Fibroblast of skin of back (primary cell): ENCODE measurements at places on chromosomes 5 and 9.

GRCh38 chr5:5421149-5421960, 1.1 kb upstream of the ICE1 start:
- DNase-seq, result no peak

DNA sequence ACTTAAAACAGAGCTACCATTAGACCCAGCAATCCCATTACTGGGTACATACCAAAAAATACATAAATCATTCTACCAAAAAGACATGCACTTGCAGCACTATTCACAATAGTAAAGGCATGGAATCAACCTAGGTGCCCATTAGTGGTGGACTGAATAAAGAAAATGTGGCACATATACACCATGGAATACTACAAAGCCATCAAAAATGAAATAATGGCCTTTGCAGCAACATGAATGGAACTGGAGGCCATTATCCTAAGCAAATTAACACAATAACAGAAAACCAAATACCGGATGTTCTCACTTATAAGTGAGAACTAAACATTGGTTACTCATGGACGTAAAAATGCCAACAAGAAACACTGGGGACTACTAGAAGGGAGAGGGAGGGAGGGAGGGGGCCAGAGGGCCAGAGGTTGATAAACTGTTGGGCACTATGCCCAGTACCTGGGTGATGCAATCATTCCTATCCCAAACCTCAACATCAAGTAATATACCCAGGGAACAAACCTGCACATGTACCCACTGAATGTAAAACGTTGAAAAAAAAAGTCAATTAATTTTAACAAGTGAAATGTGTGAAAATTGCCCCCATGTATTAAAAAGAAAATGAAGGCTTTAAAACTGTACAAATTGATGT, 24.5 kb upstream of the GPR150 start:
- no peak for DNase-seq

DNA sequence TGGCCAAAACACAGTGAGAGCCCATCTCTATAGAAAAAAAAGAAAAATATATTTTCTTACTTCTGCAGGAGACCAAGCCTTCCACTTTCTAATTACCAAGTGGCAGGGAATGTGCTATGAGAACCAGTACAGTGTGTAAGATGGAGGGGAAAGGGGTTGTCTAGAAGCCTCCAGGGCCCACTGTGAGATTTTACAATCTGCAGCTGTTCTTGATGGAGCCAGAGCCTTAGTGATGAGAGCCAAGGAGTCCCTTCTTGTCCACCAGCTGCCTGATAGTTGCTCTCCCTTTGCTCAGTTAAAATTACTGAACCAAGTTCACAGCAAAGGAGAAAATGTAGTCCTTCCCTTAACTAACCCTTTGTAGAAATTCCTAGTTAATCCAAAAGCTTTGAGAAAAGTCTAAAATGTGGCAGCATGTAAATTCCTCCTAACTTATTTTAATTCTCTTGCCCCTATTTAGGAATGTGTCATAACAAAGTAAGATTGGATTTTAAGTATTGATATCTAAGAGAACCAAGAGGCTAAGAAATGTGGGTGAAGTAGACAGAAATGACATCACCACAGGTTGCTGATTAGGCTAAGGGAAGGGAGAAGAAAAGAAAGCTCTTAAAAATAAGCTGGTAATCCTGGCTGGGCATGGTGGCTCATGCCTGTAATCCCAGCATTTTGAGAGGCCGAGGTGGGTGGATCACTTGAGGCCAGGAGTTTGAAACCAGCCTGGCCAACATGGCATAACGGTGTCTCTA, 19.3 kb downstream of the SRP19 start:
- no peak for DNase-seq

- peak; percentile 100 for DNase-seq
Measured at GRCh38 chr9:16030528-16031185, 477.8 kb downstream of the CCDC171 start.

- DNase-seq, result no peak
Measured at GRCh38 chr5:5278815-5279381, 138.8 kb downstream of the ADAMTS16 start.
